ENCODE measurements at places on chromosomes 1 and 21.

DNA sequence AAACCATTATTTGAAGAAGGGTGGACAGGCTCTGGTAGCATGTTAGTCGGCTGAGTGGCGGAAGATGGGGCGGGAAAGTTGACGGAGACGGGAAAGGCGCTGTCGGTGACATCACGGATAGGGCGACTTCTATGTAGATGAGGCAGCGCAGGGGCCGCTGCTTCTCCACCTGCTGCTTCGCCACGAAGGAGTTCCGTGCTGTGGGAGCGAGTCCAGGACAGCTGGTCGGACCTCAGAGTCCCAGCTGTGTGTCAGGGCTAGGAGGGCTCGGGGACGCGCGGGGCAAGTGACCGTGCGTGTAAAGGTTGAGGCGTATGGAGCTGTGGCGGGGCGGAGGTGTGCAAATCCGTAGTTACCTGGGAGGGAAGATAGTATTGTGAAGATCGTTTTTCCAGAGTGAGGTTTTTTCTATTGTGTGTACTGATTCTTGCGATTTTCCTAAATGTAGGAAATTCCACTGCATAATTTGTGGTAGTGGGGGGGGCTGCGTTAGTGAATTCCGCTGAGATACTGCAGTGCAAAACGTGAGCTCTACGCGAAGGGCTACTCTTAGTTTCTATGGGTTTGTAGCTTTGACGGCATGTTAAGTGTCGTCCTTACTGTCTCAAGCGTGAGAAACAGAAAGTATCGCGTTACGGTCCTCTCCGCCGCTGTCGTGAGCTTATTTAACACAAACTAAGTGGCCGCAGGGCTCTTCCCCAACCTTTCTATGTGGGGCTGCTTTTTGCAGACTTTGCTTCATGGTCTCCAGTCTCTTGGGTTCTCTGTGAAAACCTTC, 111.2 kb upstream of the NBPF11 start:
- DNase-seq: no peak

DNA sequence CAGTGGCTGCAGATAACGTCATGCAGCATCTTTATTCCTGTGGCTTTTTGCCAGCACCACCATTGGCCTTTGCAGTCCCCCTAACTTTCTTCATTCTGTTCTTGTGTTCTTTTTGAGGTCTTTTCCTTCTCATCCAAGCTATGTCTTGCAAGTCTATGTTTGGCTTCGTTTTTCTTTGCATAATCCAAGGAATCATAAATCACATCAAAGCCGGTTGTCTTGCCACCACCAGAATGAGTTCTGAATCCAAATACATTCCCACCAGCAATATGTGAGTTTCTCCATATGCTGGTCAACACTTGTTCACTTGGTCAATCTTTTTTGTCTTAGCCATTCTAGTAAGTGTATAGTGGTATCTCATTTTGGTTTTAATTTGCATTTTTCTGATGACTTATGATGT, 70.6 kb upstream of the AK4 start:
- DNase-seq: no peak

DNA sequence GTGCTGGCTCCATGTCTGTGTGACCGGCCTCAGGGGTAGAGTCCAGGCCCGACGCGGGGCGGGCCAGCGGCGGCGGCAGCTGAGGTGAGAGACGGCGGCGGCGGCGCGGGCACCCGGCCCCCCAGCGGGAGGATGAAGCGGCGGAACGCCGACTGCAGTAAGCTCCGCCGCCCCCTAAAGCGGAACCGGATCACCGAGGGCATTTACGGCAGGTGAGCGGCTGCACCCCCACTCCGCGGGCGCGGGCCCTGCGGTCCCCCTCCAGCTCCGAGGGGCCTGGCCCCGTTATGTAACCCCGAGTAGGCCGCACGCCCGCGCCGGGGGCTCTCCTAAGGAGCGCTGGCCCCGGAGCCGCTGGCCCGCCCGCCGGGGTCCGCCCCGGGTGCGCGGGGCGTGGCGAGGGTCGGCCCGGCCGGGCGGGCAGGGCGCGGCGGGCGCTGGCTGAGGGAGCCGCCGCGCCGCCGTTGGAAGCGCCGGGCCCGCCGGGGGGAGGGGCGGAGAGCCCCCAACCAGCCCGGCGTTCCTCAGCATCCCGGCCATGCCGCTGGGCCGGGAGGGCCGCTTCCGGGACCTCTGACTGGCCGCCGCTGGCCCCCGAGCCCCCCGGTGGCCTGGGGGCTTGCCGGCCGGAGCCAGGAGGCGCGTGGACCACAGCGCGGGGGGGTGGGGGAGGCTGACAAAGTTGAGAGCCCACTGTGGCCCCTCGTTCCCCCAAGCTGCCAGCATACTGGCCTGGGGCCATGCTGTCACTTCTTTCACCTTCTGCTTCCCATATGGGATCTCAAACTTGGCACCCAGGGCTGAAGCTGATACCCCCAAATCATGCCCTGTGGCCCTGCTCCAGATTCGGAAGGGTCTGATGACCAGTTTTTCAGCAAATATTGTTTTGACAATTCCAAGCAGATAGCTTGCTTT, 527 bp downstream of the MACO1 start:
- DNase-seq: no peak

DNA sequence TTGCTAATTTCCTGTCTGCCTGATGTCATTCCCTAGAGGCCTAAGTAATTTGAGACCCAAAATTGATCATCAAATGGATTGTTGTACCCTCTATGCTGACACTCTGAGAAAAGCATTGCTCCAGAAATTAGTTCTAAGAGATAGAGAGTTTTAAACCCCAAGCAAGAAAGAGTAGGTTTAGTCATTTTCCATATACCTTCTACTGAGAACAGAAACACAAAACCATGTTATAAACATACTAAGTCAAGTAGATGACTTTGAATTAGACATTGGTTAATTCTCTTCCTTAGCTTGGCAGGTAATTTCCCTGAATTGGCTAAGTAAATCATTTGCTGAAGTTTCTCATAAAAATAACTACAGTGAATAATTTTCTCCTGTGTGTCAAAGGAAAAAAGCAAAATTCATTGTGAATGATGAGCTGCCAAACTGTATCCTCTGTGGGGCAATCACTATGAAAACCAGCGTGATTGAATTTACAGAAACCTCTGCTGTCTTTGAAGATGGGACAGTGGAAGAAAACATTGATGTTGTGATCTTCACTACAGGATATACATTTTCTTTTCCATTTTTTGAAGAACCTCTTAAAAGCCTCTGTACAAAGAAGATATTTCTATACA, 20.1 kb downstream of the FMO4 start:
- DNase-seq: no peak

DNA sequence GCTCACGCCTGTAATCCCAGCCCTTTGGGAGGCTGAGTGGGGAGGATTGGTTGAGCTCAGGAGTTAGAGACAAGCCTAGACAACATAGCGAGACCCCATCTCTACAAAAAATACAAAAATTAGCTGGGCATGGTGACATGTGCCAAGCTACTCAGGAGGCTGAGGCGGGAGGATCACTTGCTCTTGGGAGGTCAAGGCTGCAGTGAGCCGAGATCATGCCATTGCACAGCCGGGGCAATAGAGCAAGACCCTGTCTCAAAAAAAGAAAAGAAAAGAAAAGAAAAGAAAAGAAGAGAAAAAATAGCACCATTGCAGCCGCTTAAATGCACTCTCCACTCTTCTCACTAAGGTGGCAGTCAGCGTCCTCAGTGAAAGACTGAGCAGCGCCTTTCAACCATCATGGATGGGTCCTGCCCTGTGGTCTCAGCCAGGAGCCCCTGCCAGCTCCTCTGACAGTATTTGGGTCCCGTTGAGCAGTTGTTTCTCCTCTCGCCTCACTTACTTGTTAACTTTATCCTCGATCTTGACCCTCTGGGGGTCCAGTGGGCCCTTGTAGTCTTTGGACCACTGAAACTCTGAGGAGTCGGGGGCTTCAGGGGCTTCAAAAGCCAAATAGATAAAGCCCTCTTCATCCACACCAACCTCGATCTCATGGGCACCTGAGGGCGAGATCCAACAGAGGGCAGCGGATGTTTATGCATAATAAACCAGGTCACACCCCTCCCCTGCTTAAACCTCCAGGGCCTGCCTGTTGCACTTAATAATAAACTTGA, 36.9 kb downstream of the MYOM3 start:
- no peak for DNase-seq

DNA sequence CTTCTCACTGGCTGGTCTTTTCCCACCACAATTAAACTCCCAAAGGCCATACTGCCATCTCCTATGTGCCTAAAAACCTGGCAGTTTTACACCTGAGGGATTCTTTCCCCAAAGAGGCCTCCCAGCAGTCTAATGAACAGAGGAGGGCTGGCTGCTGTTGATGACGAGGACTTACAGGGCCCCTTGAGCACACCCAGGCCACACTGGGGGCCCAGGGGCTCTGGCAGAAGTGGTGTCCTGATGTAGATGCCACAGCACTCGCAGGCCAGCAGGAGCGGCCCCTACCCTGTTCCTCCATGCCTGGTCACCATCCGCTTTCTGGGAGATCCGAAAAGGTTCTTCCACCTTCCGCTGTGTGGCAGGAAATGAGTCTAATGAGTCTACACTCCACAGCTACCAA, 24.2 kb downstream of the POFUT2 start:
- DNase-seq: no peak

GRCh38 chr1:105294838-105295237, 1545.1 kb downstream of the AMY1C start:
- no peak for DNase-seq
